Activated CD8-positive, alpha-beta memory T cell treated with anti-CD3 and anti-CD28 coated beads for 4 hours (primary cell): ENCODE measurements at places on chromosomes 2 and 18.

DNA sequence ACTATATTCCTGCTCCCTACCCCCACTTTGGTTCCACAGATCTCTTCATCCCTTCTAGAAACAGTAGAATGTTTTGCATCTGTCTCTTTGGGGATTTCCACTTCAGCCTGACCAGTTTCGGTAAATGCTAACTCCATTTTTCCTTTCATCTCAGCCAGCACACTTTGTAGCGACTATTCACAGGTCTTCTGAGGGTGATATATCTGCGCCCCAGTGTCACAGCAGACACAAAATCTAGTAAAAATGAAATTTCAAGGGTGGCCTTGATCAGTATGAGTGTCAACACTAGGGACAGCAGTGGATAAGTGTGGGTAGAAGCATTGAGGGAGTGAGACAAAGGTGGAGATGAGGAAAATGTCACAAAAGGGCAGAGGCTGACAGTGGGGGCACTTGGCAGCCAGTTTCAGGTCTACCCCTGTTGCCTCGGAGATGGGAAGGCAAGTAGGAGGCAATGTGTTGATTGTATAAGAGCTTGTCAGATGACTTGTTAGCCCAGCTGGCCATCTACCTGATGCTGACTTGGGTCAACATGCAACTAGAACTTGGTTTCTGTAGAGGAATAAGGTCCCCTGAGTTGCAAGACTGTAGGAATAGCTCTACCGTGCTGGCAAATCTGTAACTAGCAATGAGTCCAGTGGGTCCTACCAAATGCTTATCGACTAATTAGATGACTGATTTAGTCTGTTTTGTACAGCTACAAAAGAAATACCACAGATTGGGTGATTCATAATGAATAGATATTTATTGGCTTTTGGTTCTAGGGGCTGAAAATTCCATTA is 60.7 kb downstream of the CXCR4 start:
- no peak for DNase-seq

GRCh38 chr2:75113231-75113869 is 86.0 kb downstream of the TACR1 start:
- no peak for DNase-seq

DNA sequence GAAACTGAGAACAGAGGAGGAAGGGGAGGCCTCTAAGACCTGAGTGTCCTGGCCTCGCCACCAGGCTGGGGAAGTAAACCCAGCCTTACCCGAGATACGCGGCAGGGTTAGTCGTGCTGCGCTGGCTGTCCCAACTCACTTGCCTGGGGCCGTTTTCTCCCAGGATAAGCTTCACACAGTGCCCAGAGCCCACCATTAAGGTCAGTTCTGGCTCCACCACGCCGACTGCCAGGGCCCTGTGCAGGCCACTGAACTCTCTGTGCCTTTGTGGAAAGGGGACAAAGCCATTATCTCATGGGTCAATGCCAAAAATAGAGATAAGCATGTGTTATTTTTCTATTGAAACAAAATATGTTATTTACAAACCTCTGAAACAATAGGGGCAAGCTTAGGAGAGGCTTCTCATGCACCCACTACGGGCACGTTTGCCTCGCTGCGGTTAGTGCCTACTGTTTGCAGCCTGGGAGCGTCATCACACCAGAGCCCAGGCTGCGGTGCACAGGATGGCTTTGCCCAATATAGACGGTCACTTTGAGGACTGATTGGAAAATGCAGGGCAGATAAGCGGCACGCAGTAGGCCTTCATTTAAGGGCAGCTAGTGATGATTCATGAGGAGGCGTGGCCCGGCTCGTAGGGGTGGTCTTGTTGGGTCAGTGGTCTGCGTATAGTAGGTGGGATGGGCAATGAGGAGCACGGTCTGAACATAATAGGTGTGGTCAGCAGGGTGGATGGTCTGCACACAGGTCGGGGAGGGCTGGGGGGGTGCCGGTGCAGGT is 242.1 kb downstream of the GLI2 start:
- no peak for DNase-seq

DNA sequence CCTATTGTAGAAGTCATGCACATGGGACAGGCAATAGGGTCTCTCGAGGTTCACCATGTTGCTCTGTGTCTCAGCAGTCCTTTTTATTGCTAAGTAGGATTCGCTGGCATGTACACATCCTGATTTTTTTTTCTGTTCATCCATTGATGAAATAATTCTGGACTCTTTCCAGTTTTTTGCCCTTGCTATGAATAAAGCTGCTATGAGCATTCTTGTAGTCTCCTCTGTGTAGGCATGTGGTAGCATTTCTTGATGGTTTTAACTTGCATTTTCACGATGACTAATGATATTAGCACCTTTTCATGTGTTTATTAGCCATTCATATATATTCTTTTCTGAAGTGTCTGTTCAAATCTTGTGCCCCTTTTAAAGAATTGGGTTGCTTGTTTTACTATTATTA is 65.8 kb upstream of the EDAR start:
- no peak for DNase-seq

- DNase-seq, result no peak
These were observed 3.3 kb downstream of the HES6 start for GRCh38 chr2:238236571-238236970.

- no peak for DNase-seq
These were observed 100.6 kb upstream of the FN1 start for GRCh38 chr2:215536510-215536909.

DNA sequence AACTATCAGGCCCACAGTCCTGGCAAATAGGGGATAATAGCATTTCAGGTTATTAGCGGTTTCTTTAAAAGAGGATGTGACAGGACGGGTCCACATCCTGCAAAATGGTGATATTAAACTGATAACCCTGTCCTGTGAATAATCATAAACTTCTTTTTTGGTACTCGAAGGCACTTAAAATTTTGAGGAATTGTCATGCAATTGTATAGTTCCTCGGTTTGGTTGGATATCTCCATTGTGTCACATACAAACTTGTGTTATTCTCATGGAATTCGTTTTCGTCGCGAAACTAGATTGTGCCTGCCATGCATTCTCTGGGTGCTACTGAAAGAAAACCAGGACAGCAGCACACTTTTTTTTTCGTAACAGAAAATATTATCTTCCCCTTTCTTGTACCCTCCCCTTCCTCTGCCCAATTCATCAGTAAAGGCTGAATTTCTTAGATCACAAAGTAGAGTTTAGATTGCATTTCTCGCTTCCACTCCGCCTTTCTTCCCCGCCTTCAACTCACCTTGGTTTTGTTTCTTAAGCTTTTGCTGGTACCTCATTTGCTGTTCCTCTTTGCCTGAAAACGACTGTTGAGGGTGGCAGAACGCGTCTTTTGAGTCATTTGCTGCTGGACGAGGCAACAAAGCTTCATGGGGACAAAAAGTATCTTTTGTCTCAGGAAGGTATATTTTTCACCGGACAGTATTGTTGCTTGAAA is 1.3 kb downstream of the CERS6 start:
- DNase-seq, result no peak

DNA sequence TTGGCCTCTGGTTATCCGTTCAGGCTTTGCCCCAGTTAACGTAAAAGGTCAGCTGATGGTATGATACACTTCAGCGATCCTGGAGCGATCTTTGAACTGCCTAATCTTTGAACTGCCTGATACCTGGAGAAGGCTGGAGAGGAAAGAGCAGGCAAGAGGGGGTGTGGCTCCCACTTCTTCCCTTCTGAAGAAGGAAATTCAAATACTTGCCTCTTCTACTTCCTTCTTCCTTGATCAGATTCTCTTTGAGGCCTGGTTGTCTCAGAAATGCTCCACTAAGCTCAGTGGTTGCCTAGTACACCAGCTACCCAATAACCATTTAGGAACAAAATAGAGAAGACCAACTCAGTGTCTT is 619 bp downstream of the GALM start:
- DNase-seq, result no peak

GRCh38 chr18:79384151-79384807 is 11.5 kb upstream of the NFATC1 start:
- DNase-seq, result no peak

DNA sequence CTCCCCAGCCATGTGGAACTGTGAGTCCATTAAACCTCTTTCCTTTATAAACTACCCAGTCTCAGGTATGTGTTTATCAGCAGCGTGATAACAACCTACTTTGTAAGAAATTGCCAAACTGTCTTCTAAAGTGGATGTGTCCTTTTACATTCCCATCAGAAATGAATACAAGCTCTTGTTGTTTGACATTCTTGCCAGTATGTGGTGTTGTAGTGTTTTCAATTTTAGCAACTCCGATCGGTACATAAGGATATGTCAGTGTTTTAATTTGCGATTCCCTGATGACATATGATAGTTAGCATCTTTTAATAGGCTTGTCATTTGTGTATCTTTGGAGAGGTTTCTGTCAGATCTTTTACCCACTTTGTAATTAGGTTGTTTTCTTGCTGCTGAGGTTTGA is 1156.3 kb upstream of the CRIM1 start:
- DNase-seq, result no peak

DNA sequence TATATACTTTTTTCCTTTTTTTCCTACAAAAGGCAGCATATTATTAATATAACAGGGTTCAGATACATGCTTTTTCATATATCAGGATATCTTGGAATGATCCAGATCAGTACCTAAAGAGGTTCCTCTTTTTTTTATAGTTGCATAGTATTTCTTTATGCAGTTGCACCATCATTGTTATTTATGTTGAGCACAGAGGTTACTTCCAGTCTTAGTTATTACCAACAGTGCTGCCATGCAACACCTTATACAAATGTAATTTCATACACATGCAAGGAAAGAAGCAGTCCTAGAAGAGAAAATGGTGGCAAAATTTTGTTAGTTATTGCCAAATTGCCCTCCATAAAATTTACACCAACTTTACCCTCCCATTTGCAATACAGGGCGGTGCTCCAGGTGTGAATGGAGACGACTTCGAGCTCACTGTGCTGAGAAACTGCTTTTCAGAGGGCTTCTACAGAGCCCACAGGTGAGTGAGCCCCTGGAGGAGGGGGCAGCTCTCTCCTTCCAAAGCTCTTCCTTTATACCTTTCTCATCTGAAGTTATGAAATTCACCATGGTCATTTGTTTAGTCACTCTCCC is 30.0 kb upstream of the KCMF1 start:
- DNase-seq, result no peak

DNA sequence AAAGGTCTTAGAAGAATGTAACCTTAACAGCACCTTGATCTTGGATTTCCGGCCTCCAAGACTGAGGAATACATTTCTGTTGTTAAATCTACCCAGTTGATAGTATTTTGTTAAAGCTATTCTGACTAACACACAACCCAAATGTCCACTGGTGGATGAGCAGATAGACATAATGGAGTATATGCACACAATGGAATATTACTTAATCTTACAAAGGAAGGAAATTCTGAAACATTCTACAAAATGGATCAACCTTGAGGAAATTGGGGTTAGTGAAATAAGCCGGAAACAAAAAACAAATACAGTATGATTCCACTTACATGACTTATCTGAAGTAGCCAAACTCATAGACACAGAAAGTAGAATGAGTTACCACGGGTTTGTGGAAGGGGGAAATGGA is 168.7 kb downstream of the ZNF804A start:
- DNase-seq, result no peak
